ENCODE measurements at places on chromosomes 13 and 19.
A peak's percentile ranks its signal among the peaks of the same experiment; 100 is the strongest.

DNA sequence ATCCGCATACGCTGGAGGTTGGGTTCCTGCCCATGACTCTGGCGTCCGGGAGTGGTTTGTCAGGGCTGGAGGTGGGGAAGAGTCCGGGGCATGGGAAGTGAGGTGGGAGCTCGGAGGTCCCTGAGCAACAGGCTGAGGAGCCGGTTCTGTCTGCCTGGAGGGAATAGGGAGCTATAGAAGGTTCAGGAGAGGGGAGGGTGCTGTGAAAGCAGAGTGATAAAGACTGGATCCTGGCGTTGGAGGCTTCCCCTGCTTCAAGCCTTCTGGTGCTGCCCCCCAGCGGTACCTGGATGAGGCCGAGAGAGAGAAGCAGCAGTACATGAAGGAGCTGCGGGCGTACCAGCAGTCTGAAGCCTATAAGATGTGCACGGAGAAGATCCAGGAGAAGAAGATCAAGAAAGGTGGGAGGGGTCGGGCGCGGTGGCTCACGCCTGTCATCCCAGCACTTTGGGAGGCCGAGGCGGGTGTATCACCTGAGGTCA is 2.6 kb downstream of the HMG20B start:
- peak; percentile 58 for DNase-seq

- DNase-seq = peak; percentile 10
Observed at GRCh38 chr19:3210347-3211017, 14.0 kb upstream of the CELF5 start.

DNA sequence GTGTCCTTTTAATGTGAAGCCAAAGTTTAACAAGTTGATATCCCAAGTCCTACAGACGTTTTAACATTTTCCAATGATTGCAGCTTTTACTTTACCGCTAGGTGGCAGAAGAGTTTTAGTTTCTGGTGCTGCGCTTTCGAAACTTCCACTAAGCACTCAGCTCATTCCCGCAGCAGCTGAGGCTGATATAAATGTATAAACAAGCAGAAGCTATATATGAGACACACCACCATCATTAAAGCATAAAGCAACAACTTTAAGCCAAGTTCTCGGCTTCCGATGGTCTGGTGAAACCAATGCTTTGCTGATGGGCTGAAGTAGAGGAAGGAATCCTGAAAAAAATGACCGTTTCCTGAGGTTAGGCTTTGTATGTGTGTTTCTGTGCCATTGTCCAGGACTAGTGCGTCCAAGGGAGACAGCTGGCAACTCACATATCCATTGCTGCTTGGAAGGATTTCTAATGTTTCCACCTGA is 753.9 kb downstream of the OLFM4 start:
- DNase-seq = peak; percentile 59

- DNase-seq = no peak
Observed at GRCh38 chr13:56659041-56659471, 481.7 kb upstream of the PRR20A start.

DNA sequence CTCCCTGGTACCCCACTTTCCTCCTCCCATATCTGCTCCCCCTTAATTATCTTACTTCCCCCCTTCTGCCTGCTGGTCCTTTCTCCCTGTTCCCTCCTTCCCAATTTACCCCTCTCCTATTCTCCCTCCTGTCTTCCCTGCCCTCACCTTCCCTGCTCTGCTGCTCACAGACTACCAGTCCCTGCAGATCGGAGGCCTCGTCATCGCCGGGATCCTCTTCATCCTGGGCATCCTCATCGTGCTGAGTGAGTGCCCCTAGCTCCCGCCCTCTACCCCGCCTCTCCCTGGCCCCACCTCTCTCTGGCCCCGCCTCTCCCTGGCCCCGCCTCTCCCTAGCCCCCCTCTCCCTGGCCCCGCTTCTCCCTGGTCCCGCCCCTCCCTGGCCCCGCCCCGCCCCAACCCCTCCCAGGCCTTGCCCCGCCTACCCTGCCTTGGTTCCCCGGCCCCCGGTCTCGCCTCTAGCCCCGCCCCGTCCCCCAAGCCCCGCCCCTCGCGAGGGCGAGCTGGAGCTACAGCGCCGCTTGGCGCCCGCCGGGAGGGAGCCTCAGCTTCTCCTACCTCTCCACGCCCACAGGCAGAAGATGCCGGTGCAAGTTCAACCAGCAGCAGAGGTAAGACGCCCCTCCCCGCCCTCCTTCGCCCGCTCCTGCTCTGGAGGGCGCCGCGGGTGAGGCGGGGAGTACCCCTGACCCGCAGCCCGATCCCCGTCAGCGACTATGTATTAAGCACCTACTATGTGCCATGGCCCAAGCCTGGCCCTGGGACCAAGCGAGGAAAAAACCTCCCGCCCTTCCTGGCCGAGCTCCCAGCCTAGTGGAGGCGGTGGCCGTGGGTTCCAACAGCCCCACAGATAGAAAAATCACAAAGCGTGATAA is 1.9 kb upstream of the FXYD7 start:
- peak; percentile 67 for DNase-seq

DNA sequence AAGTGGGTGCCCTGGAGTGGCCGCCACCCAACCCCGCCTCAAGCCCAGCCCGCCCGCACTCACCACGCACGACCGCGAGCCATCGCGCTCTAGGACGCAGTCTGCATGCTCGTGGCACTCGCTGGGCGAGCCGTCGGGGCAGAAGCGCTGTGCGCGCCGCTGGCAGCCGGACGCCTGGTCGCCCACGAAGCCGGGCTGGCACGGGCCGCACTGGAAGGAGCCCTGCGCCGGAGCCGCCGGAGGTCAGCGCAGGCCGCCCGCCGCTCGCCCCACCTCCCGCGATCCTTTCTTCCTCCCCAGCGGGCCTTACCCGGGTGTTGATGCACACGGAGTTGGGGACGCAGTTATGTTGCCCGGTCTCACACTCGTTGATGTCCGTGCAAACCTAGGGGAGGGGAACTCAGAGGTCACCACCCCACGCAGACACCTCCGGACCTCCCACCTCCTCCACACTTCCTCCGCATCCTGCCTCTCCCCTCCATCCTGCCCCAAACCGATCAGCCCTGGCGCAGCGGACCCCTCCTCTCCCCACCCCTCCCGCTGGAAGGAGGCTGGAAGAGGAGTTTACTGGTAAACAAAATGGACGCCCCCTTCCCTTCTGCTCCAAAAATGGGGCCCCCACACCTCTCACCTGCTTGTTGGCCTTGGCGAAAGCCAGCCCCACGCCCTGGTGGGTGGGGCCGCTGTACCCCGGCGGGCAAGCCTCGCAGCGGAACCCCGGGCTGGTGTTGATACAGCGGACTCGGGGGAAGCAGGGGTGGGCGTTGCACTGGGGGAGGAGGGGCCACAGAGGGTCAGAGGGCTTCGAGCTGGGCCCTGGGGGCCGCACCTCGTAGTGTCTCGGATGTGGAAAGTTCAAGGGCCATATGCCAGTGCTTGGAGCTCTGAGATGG is 2.3 kb downstream of the COMP start:
- no peak for DNase-seq

DNA sequence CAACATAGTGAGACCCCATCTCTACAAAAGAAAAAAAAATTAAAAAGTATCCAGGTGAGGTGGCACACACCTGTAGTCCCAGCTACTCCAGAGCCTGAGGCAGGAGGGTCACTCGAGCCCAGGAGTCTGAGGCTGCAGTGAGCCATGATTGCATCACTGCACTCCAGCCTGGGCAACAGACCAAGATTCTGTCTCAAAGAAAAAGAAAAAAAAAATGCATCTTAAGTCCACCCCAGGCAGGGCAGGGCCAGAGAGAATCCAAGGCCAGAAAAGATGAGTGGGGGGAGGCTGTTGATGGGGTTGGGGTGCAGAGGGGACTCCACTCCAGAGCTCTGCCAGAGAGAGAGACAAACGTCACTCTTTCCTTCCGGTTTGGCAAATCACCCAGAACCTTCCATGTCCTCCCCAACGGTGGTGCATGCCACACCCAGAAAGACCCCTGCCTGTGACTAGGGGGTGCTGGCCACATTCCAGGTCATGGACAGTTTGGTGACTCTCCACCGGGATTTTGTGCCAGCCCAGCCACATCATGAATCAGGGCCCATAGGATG is 431 bp downstream of the FUT3 start:
- DNase-seq = no peak

Measured in foreskin melanocyte (primary cell).